Mucosa of gallbladder (tissue), 1 donor: ENCODE measurements at places on chromosomes 16 and 17. TPM values are rescaled to one million over a fixed set of nuclear protein-coding genes. Genes with fewer than 3 reads are reported as not detected.

DNA sequence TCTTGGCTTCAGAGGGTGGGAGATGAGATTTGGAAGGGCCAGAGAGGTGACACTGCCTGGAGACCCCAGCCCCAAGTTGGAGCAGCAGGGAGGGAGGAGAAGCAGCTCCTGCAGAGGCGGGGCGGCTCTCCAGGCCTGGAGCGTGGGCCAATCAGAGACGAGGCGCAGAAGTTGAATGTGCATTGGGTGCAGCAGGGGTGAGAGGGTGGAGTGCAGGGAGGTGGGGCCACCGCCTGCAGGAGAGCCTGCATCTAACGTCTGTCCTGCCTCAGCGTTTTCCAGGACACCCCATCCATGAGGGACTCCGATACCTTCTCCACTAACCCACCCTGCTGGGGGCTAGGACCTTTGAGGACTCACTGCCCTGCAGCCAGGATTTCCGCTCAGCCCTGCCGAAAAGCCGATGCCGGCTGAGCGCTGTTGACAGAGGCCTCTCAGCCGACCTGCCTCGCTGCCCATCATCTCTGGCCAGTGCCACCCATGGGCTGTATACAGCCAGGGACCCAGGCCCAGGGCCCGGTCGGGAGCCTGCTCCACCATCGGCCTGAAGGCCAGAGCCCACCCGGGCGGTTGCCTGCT is 146.2 kb downstream of the ENGASE start:
- DNase-seq: no peak

- DNase-seq: no peak
Measured at GRCh38 chr17:12390631-12391030, 275.1 kb upstream of the MYOCD start.

- no peak for DNase-seq
Measured at GRCh38 chr16:85207357-85207921, 95.2 kb upstream of the CIBAR2 start.

- no peak for DNase-seq
Measured at GRCh38 chr17:45410144-45411091, 22.3 kb downstream of the ARHGAP27 start.

Gene ZFPM1
- 72.0 TPM for total RNA-seq

Gene CCDC154
- 3.6 TPM for total RNA-seq

Gene RAC3
- 8.9 TPM for total RNA-seq

Gene OR2C1
- total RNA-seq: 0.14 TPM

Gene CIBAR2
- not detected for total RNA-seq

- DNase-seq: no peak
Measured at GRCh38 chr16:3640632-3641501, 13.6 kb upstream of the DNASE1 start.

- DNase-seq: no peak
Measured at GRCh38 chr16:85407-85782, 7.4 kb downstream of the MPG start.

DNA sequence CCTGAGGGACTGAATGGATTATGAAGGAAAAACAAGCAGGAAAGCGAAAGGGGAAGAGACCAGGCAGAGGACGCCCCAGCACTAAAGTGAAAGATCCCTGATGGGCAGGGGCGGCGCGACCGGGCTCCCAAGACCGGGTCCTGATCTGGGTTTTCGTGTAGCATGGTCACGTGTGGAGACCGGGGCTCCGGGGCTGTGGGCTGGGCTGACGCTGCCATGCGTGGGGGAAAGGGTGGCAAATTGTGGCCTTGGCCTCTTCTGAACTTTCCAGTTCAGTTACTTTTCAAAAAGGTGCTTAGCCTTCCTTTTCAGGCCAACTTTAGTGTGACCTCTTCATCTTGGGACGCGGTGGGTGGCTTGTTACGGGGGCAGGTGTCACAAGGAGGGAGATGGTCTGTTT is 57.5 kb downstream of the METRNL start:
- DNase-seq: no peak

DNA sequence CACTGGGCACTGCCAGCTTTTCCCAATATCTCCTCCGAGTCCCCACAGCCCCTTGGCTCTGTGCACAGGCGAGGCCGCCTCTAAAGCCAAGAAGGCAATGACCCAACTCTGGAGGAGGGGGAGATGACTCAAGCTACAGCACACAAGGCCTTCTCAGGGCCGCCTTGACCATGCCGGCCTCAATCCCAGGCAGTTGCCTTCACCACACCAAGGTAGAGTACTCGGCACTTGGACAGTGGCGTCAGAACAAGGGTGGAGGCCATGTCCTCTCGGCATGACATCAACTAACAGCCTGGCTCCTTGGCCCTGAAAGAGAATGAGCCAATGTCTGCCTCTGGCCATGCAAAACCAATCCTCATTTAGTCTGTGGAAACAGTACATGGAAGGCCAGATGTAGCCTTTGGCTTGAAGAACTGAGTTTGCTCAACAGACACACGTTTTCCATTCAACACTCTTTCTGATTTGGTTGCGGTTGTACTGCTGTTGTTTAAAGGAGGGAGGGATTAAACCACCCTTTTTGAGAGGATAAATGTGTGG is 139.6 kb downstream of the XYLT1 start:
- DNase-seq: no peak

DNA sequence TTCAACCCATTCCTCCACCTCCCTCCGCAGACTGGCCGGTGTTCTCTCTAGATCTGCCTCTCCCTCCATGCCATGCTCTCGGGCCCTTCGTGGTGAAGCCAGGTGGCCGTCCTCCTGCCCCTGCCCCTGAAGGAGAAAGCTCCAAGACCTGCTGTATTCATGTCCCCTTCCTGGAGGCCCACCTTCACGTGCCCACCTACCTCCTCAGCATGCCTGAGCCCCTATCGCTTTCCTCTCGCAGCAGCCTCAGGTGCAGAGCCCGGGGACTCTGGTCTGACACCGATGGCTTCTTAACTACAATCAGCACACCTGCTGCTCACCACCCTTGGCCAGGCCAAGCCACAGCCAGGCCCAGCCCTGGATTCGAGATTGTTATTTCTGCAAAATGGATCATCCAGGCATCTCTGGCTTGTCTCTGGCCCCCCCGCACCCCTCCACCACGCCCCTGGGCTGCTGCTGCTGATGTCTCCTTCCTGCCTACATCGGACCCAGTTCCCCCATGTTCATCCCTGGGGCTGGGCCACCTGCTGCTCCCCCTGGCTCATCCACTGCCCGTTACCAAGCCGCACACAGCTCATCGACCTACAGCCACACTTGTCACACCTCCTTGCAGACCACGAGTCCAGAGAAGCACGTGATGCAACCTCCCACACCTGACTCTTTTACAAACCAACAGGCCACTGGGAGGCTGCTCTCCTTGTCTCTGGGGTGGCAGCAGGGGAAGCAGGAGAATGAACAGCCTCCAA is 32.5 kb upstream of the TNFRSF13B start:
- DNase-seq: no peak

DNA sequence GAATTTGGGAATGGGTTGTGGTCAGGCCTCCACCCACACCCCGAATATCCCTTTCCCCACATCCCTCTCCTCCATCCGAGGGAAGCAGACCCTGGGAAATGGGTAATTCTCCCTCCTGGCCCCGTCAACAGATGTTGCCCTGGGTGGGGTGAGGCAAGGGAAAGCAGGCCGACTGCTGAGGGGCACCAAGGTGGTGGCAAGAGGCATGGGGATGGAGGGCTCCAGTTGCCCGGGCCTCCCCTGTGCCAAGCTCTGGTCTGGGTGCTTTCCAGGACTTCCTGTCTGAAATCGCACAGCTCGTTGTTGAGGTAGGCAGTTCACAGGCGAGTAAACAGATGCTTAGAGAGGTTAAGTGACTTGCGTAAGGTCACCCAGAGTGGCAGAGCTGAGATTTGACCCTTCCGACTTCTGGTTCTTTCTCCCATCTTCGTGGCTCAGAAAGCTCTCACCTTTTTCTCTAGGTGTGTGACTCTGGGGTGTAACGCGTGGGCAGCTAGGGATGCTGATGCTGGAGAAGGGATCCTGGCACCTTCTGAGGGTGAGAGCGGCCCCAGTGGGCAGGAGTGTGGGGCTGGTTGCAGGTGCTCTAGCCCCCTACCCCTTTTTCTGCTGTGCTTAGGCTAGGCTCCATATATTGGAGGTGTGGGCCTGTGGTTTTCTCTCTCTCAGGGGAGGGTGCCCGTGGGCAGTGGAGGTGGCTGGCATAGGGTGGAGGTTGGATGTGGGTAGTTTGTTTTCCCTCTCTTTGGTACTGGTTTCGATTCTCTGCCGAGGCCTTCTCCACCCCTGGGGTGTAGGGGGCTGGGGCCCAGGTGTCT is 17.2 kb downstream of the RARA start:
- no peak for DNase-seq

DNA sequence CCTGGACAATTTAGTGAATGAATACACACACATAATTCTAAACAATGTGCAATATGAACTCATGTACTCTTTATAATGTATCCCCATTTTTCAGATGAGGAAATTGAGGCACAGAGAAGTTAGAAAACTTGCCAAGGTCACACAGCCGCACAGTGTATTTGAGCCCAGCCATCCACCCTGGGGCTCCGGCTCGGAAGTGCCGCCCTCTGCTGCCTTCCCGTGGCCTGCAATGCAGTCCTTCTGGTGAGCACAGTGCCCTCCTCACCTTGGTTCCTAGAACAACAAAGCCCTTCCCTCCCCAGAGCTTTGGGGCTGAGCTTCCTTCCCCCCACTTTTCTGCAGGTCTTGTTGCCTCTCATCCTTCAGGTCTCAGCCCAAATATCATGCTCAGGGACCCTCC is 63.7 kb downstream of the C16orf78 start:
- DNase-seq: no peak

Gene HOXB6
- 2.0 TPM for total RNA-seq

Gene GABARAPL2
- total RNA-seq: 121 TPM

DNA sequence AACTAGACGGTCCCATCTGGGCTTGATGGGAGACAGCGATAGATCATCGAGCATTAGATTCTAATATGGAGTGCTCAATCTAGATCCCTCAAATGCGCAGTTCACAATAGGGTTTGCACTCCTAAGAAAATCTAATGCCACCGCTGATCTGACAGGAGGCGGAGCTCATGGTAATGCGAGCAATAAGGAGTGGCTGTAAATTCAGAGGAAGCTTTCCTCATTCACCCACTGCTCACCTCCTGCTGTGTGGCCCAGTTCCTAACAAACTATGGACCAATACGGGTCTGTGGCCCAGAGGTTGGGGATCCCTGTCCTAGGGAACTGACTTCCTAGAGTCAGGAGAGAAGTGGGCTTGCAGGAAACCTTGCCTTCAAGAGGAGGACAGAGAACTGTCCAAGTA is 25.2 kb upstream of the AMZ2 start:
- DNase-seq: no peak

GRCh38 chr16:89670496-89671431 is 13.1 kb downstream of the SPATA33 start:
- DNase-seq: no peak

DNA sequence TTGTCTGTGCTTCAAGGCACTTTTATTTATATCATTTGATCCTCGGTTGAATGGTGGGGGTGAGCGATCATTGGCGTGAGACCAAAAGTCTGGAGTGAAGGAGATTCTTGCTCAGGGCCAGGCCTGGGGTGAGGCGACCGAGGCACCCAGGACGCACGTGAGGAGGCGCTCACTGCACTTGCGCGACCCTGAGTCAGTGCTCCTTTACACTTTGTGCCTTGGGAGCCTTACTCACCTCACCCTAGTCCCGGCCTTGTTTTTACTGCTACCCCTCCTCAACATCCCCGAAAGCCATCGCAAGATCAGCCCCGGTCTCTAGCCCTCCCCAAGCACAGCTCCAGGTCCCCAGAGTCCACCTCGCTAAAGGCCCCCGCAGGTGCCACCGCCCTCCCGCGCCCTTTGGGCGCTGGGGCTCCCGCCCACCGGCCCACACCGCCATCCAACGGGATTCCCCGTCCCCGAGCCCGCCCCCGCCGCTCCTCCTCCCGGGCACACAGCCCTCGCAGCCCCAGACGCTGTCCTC is 496 bp downstream of the EZH1 start:
- DNase-seq: peak; percentile 59

GRCh38 chr17:53313746-53314145 is 509.0 kb upstream of the KIF2B start:
- DNase-seq: no peak

DNA sequence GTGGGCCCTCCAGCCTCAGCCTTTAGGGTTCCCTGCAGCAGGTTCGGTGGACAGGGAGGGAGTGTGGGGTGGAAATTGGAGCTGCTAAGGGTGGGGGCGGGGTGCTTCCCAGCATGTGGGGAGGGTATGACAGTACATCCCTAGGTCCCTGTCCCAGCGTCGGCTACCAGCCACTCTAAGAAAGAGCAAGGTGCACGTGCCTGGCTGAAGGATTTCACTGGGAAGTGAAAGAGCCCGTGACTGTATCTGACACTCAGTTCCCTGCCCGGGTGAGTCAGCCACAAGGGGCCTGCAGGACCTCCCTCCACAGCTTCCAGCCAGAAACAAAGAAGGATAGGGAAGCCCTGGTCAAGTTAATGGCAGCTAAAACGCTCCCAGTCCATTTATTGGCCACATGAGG is 4.1 kb downstream of the SNRNP25 start:
- no peak for DNase-seq

GRCh38 chr16:73166441-73166851 is 118.5 kb upstream of the ZFHX3 start:
- DNase-seq: no peak

Gene ASGR2
- 45.5 TPM for total RNA-seq

Gene TPSG1
- 1.6 TPM for total RNA-seq

Gene GP2
- 558 TPM for total RNA-seq

GRCh38 chr17:81084680-81085419 is 49.9 kb downstream of the BAIAP2 start:
- DNase-seq: peak; percentile 89

- DNase-seq: no peak
Measured at GRCh38 chr17:41160648-41161047, at the start of gene KRTAP4-4. KRTAP4-4 (minus strand) TSS chr17:41160748; CDS start chr17:41160691, 57 bp downstream.

GRCh38 chr17:29038085-29038795 is 4.7 kb upstream of the PIPOX start:
- no peak for DNase-seq

Gene SMIM5
- 15.5 TPM for total RNA-seq

GRCh38 chr16:17252064-17252463 is 218.7 kb downstream of the XYLT1 start:
- no peak for DNase-seq

DNA sequence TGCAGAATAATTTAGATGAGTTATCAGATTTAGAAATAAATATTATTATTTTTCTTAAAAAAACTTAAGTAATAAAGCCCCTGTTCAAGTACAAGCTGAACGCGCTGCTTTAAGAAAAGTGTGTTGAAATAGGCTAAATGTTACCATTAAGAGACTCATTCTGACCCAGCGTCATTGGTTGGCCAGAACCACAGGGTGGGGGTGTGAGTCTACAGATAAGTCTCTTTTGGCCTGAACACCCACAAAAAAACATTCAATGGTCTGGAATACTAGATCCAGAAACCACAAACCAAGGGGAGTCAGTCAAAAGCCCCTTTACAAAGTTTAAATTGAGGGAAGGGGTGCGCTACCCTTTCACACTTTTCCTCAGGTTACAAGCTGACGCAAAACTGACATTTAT is 776.1 kb downstream of the KCNJ2 start:
- no peak for DNase-seq

DNA sequence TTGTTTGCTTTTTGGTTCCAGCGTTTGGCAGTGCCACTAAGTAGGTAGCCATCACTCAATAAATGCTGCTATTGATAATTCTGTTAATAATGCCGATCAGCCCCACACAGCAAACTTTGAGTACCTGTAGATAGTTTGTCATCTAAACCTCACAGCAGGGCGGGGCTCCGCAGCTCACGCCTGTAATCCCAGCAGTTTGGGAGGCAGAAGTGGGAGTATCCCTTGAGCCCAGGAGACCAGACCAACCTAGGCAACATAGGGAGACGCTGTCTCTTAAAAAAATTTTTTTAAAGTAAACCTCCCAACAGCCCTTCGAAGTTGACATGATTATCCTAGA is 1.6 kb downstream of the BFAR start:
- no peak for DNase-seq

Gene C17orf78
- total RNA-seq: not detected

GRCh38 chr16:57664662-57665025 is 3.5 kb upstream of the ADGRG3 start:
- no peak for DNase-seq
